Uterus (tissue), 4 donors: ENCODE measurements at places on chromosomes 11 and 22. TPM values are rescaled to one million over a fixed set of nuclear protein-coding genes. Genes with fewer than 3 reads are reported as not detected.

DNA sequence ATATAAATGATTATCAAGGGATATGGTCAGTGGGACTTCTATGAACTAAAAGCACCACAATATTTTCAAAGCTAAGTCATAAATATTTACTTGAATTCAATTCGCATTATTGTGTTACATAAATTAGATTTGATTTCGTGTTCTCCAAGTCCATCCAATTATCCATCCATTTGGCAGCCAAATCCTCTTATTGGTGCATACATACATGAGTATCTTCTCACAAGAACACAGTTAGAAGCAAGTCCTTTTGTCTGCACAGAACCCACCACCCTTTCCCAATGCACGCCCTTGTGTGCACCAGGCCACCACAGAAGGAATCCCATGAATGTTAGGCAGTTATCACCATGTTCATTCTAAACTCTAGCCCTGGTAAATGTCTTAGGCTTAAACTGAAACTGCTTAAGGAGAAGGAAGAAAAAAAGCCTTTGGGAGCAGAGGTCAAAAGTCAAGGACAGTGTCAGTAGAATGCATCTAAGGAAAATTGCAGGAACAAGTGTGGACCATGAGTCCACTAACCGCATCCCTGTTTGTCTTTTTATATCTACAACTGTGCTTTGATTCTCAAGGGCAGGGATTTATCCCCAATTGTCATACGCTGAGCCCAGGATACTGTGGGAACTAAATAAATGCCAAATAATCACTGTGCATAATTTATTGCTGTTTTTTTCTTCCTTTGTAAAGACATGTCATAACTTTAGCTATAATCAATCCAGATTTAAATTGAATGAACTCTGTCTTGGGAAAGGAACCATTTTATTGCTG is 108.2 kb upstream of the DDI1 start:
- H3K4me1 ChIP-seq, result no peaks in the 10 kb centered on the region
- H3K4me3 ChIP-seq, result no peak overlapping the region
- no peak for DNase-seq
- H3K27ac ChIP-seq, result no peak overlapping the region
- no peaks in the 10 kb centered on the region for H3K27me3 ChIP-seq
- H3K36me3 ChIP-seq, result no peaks in the 10 kb centered on the region

- no peak for DNase-seq
- H3K36me3 ChIP-seq, result no peaks in the 10 kb centered on the region
- H3K27me3 ChIP-seq, result no peaks in the 10 kb centered on the region
- no peak overlapping the region for H3K27ac ChIP-seq
- no peaks in the 10 kb centered on the region for H3K4me1 ChIP-seq
These were observed 388.2 kb downstream of the TMEM135 start for GRCh38 chr11:87425943-87426342.

The TSGA10IP gene
- total RNA-seq, result not detected

- H3K36me3 ChIP-seq, result no peaks in the 10 kb centered on the region
- no peak overlapping the region for H3K4me3 ChIP-seq
- H3K27ac ChIP-seq, result no peak overlapping the region
- DNase-seq, result no peak
These were observed 5.6 kb downstream of the APOL6 start for GRCh38 chr22:35653824-35654223.

DNA sequence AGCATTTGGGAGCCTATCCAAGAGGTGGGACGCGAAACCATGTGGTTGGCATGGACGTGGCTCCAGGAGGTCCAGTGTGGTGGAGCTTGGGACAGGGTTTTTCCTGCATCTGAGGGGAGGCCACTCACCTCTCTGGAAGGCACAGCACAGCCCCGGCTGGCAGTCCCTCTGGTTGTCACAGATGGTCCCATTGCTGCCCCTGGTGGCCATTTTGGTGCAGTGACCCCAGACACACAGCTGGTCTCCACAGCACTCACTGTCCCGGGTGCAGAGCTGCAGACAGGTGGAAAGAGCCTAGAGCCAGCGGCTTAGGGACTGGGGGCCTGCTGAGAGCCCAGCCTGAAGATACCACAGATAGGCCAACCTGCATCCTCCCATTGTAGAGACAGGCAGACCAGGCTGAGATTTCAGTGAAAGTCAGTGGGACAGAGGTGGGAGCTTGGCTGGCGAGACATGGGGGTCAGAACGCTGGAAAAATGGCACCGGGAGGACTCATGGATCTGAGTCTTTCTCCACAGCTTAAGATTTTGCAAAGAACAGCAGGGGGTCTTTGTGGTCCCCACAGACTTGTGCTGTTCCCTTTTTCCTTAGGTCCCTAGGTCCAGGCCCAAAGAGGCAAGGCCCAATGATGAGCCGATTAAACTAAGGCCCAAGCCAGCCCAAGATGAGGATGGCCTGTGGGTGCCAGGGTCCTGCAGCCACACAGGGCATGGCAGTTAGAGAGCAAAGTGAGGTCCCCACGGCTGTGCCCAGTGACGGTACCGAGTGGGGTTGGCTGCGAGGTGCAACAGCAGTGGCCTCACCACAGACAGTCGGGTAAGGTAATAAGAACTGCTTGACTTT is 41.4 kb downstream of the DKK3 start:
- no peak overlapping the region for H3K4me3 ChIP-seq
- no peaks in the 10 kb centered on the region for H3K27me3 ChIP-seq
- DNase-seq, result peak; percentile 58
- peaks cover 3% of the 10 kb centered on the region for H3K4me1 ChIP-seq
- H3K36me3 ChIP-seq, result no peaks in the 10 kb centered on the region

DNA sequence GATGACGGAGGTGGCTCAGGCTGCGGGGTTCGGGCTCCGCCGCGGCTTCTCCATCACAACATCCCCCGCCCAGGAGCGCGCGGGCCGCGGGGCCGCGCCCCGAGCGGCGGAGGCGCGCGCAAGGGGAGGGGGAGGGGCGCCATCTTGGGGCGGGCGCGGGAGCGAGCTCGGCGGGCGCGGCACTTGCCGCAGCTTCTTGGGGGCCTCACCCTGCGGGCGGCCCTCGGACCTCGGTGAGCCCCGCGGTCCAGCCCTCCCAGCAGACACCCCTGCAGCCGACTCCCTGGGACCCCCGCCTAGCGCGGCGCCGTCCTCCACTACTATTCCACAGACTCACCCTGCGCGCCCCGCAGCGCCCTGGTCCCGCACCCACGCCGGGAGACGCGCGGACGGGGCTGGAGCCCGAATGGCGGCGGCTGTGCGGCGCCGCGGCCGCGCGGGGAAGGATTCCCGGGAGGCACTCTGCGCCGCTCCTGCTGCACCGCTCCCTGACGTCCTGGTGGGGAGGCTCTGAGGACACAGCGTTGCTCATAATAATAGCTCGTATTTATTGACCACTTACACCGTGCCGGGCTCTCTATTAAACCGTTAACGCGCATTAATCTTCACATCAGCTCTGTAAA is at the start of gene APBB1:
TSS of gene APBB1 (minus strand) at position 86 of the 623 bp plus-strand sequence. CDS start 7,747 bp downstream, outside the sequence.
- no peaks in the 10 kb centered on the region for H3K27me3 ChIP-seq
- DNase-seq, result peak; percentile 82
- peak within 1 kb of the TSS; percentile 90 for H3K4me3 ChIP-seq
- no peaks in the 10 kb centered on the region for H3K4me1 ChIP-seq
- no peaks in the 10 kb centered on the region for H3K36me3 ChIP-seq
- peak within 1 kb of the TSS; percentile 94 for H3K27ac ChIP-seq

DNA sequence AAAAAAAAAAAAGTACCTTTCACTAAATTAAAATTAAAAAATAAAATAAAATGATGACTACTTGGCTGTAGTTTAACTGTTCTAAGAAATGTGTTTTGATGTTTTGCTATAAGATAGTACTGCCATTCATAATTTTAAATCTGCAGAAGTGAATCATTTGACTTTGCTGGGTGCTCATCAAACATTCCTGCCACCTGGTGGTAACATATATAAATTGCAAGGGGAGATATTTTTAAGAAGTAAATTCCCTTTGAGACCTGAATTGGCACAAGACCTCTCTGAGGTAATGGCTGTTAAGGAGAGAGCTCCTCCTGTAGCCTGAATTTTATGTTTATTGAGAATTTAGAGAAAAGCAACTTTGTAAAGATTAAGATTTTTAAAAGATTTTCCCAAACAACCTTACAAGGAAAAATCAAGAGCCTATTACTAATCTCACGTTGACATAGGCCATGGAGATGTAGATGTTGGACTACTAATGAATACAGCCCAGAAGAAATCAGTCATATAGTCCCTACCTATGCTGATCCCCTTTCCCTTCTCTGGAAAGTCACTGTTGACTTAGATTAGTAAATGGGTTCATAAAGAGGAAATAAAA is 11.9 kb upstream of the NARS2 start:
- H3K27ac ChIP-seq, result no peak overlapping the region
- no peaks in the 10 kb centered on the region for H3K27me3 ChIP-seq
- H3K4me1 ChIP-seq, result no peaks in the 10 kb centered on the region
- H3K4me3 ChIP-seq, result no peak overlapping the region

DNA sequence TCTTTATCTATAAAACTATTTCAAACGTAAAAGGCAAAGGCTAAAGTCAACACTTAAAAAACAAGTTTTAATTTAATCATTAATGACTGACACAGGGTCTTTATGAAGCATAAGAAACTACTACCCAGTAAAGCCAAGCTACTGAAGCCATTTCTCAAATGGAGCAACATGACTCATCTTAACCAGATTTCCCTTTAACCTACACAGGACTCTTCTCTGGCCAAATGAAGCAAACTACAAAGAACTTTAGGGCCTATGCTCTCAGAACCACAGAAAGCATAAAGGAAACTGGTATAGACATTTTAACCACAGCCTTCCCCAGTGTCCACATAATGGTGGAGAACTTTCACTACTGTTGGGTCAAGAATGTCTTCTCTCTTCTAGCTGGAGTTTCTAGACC is 34.7 kb downstream of the ALG9 start:
- H3K4me1 ChIP-seq, result no peaks in the 10 kb centered on the region
- H3K36me3 ChIP-seq, result no peaks in the 10 kb centered on the region
- no peak overlapping the region for H3K4me3 ChIP-seq

DNA sequence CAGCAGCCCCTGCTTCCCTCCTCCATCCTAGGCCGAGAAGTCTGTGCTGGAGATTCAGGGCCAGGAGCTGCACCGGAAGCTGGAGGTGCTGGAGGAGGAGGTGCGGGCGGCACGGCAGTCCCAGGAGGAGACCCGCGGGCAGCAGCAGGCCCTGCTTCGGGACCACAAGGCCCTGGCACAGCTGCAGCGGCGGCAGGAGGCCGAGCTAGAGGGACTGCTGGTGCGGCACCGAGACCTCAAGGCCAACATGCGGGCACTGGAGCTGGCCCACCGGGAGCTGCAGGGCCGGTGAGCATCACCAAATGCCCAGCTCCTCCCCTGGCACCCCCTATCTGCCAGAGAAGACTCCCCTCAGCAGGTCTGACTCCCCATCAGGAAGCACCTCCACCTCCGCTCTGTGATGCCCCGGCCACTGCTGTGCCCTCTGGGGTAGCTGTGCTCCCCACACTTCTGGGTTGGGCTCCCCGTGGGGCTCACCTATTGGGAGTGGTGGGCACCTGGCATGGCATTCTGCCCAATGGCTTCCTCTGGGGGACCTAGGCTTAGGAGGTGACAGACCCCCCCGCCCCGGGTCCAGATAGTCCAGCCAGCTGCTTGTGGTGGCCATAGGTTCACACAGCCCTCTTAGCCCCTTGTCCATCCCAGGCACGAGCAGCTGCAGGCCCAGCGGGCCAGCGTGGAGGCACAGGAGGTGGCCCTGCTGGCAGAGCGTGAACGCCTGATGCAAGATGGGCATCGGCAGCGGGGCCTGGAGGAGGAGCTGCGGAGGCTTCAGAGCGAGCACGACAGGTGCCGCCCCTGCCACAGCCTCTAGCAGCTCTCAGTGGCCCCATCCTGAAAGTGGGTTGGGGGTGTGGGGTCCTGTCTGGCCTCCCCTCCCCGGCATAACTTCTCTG is 6.6 kb upstream of the RPS6KA4 start:
- H3K36me3 ChIP-seq, result no peaks in the 10 kb centered on the region
- no peak overlapping the region for H3K27ac ChIP-seq
- H3K27me3 ChIP-seq, result no peaks in the 10 kb centered on the region
- DNase-seq, result no peak
